ENCODE measurements at places on chromosomes 1 and 21. TPM values are rescaled to one million over a fixed set of nuclear protein-coding genes. Genes with fewer than 3 reads are reported as not detected.

The PHGDH gene
- 45.4 TPM for total RNA-seq

The AADACL3 gene
- not detected for total RNA-seq

The ASCL5 gene
- total RNA-seq, result not detected

The TSPAN2 gene
- total RNA-seq, result 49.5 TPM

The PCBP3 gene
- total RNA-seq, result 15.0 TPM

Data from aorta (tissue), 5 donors.